Fibroblast of lung (primary cell): ENCODE measurements at places on chromosomes 1 and 21. TPM values are rescaled to one million over a fixed set of nuclear protein-coding genes. Genes with fewer than 3 reads are reported as not detected.

Gene RHOU
- 11.4 and 20.8 TPM in 2 replicates for total RNA-seq

Gene DNM3
- total RNA-seq, result 1.8 and 3.6 TPM in 2 replicates

Gene HCN3
- total RNA-seq, result 0.99 and 1.0 TPM in 2 replicates

Gene CR2
- total RNA-seq, result not detected in 2 replicates

Gene WNT2B
- total RNA-seq, result 1.5 and 3.5 TPM in 2 replicates

Gene GABRD
- total RNA-seq, result not detected in 2 replicates

Gene GPR89B
- 19.0 and 21.8 TPM in 2 replicates for total RNA-seq

Gene MPL
- not detected in 2 replicates for total RNA-seq

Gene HJV
- total RNA-seq, result not detected in 2 replicates

Gene LAMC2
- 0.99 and 2.8 TPM in 2 replicates for total RNA-seq

Gene STYXL2
- not detected in 2 replicates for total RNA-seq

Gene APOBEC4
- not detected in 2 replicates for total RNA-seq

Gene NES
- total RNA-seq, result 44.2 and 87.4 TPM in 2 replicates

Gene SIK1
- total RNA-seq, result 0.17 and 0.26 TPM in 2 replicates

Gene ZNF697
- total RNA-seq, result 22.3 and 23.0 TPM in 2 replicates

Gene OR2T27
- total RNA-seq, result not detected in 2 replicates

Gene MYBPH
- 0.17 and 0.26 TPM in 2 replicates for total RNA-seq

Gene FNDC10
- 0.50 and 0.77 TPM in 2 replicates for total RNA-seq

Gene NMNAT2
- under 0.01 TPM in 2 replicates for total RNA-seq

Gene CCDC30
- total RNA-seq, result 1.3 TPM in 2 replicates

Gene PTPN22
- total RNA-seq, result 0.26 and 0.33 TPM in 2 replicates

Gene MTARC2
- total RNA-seq, result 9.0 and 12.6 TPM in 2 replicates

Gene SLAMF9
- total RNA-seq, result not detected in 2 replicates

Gene SLC5A9
- total RNA-seq, result not detected in 2 replicates

Gene RNF186
- not detected in 2 replicates for total RNA-seq

Gene TFF1
- total RNA-seq, result not detected in 2 replicates

Gene TRIM58
- total RNA-seq, result under 0.01 and 0.50 TPM in 2 replicates

Gene NBPF20
- total RNA-seq, result 1.3 and 2.8 TPM in 2 replicates

Gene BARHL2
- total RNA-seq, result not detected in 2 replicates

Gene ATP6V1G3
- total RNA-seq, result not detected in 2 replicates

Gene AMPD1
- not detected in 2 replicates for total RNA-seq

Gene RIIAD1
- total RNA-seq, result not detected in 2 replicates

Gene BRINP2
- total RNA-seq, result under 0.01 and 0.26 TPM in 2 replicates

Gene CCDC190
- not detected in 2 replicates for total RNA-seq

Gene HSF2BP
- 1.2 and 1.8 TPM in 2 replicates for total RNA-seq

Gene GPR25
- total RNA-seq, result not detected in 2 replicates

Gene TMEM82
- not detected in 2 replicates for total RNA-seq

Gene SERTAD4
- under 0.01 and 0.17 TPM in 2 replicates for total RNA-seq

Gene OR6N1
- not detected in 2 replicates for total RNA-seq

Gene PTPRC
- total RNA-seq, result under 0.01 TPM in 2 replicates

Gene ZNF683
- not detected in 2 replicates for total RNA-seq

Gene EPHB2
- total RNA-seq, result 11.2 and 12.3 TPM in 2 replicates

Gene TMEM51
- 6.1 and 6.7 TPM in 2 replicates for total RNA-seq

Gene TRNP1
- total RNA-seq, result 10.8 and 16.2 TPM in 2 replicates

Gene FLG2
- total RNA-seq, result not detected in 2 replicates

Gene SIM2
- total RNA-seq, result not detected in 2 replicates

Gene SMPDL3B
- 0.17 and 0.26 TPM in 2 replicates for total RNA-seq

Gene METTL25B
- 12.6 and 17.3 TPM in 2 replicates for total RNA-seq

Gene PLPP3
- 170 and 343 TPM in 2 replicates for total RNA-seq

Gene SPRR5
- total RNA-seq, result not detected in 2 replicates

Gene ZNF672
- total RNA-seq, result 11.6 and 15.5 TPM in 2 replicates
